ENCODE measurements at places on chromosomes 1 and 21.

- DNase-seq: no peak
These were observed 9.2 kb upstream of the OSBPL9 start for GRCh38 chr1:51607681-51608095.

GRCh38 chr1:172875892-172876291, 174.8 kb downstream of the TNFSF18 start:
- no peak for DNase-seq

DNA sequence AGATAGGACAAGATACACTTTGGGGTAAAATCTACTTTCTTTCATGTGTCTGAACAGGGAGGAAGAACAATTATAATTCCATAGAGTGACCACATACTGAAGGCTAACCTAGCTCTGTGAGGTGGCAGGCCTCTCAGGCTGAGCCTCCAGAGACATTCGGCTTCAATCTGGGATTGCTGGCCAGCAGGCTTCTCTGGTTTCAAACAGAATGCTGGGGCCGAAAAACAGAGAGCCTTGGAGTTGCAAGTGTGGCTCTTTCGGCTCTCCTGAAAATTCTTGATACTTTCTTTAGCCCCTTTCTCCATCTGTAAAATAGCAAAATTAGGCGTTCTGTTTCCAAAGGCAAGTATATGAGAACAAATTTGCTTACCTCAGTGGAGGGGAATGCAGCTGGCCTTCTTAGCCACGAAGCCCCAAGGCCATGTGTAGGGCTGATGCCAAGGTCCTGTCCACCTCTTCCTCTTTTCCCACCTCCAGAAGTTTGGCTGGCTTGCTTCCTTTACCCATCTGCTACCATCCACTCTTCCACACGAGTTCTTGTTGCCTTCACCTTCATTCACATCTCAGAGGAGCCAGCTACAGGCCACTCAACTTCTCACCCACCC, 30.0 kb upstream of the UBE2U start:
- DNase-seq: no peak

DNA sequence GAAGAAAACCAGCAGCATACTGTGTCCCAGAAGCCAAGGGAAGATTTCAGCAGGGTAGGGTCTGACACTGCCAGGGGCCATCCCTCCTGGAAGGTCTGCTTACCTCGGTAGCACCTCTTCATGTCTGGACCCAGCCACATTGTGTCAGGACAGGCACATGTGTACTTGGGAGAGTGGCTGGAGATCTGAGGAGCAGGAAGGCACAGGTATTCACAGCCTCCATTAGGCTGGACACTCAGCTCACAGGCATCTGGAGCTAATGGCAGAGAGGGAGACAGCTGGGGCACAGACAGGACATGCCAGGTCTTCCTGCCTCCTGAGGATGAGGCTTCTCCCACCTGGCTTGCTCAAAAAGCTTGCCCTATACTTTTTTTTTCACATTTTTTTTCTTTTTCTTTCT, 19.9 kb upstream of the MAGOH start:
- DNase-seq: no peak

- DNase-seq: no peak
These were observed 43.1 kb upstream of the CCSAP start for GRCh38 chr1:229385853-229386456.

DNA sequence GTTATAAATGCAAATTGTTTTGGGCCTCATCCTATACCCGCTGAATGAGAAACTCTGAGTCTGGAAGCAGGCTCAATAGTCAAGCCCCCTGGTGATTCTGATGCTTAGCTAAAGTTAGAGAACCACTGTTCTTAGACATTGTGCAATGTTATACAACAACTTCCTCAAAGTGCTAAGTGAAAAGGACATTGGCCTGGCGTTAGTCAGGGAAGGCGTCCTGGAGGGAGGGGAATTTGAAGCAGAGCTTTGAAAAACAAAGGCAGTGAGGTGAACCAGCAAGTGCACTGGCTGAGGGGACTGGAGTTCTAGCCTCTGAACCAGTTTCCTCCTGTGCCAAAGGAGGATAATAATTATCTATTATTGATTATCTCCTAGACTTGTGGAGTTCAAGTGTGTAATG, 5.1 kb downstream of the CD1D start:
- DNase-seq: no peak

DNA sequence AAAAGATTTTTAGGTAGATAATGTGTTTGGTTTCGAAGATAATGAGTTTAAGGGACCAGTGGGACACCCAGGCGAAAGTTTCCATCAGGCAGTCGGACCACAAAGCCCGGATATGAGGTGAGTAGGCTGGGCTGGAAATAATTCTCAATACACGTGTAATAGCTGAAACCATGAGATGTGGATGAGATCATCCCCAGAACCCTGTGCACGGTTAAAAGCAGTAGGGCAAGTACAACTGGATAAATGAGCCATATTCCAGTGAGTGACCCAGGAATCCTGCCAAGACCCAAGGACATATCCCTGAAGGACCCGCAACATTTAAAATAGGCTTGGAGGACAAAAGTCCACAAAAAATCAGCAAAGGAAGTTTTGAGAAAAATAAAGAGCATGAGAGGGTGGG, 21.5 kb upstream of the NHLH2 start:
- DNase-seq: no peak

DNA sequence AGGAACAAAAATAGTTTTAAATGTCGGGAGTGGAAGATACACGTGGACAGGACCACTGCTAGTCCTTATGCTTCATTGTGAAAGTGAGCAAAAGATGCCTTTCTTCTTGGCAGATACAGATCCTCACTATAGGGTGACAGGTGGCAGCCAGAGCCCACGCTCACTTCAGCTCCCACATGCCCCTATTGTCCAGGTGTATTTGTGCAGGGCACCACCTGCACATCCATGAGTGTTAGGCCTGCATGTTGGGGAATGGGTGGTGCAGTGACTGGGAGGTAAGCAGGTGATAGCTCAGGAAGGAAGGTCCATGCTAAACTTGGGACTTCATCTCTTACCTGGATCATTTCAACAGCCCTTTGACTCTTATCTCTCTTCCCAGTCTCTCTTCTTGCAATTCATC, 27.4 kb downstream of the SLC5A9 start:
- DNase-seq: no peak

Data from stimulated activated CD4-positive, alpha-beta T cell treated with anti-CD3 and anti-CD28 coated beads, Interleukin-4, amount 100 ng/mL, for 1 hour (primary cell).